ENCODE measurements at places on chromosomes 3 and 15.

- no peak for DNase-seq
These were observed 993.8 kb downstream of the GBE1 start for GRCh38 chr3:80767604-80768003.

- DNase-seq: no peak
These were observed 30.7 kb upstream of the IP6K2 start for GRCh38 chr3:48747706-48748105.

DNA sequence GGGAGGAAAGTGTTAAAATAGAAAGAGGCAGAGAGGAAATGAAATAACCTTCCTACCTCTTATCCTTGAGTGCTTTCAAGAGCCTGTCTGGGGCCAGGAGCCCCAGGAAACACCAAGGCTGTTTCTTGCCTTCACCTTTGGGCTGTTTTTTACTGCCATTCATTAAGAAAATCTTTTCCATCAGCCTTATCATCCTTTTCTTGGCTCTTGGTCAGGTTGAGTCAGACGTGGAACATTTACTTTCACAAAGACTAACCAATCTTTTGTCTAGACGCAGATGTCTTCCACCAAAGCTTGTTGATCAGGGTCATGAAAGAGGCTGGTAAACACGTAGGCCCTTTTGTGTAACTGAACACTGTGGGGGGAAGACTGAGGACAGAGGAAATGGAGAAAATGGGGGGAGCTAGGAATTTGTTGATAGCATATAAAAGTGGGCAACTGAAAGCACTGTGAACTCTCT, 151.0 kb upstream of the THBS1 start:
- DNase-seq: no peak

GRCh38 chr3:156776871-156777270, 49.3 kb upstream of the LEKR1 start:
- no peak for DNase-seq

DNA sequence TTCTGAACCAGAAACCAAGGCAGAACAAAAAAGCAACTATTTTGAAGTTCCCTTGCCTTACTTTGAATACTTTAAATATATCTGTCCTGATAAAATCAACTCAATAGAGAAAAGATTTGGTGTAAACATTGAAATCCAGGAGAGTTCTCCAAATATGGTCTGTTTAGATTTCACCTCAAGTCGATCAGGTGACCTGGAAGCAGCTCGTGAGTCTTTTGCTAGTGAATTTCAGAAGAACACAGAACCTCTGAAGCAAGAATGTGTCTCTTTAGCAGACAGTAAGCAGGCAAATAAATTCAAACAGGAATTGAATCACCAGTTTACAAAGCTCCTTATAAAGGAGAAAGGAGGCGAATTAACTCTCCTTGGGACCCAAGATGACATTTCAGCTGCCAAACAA, 4.6 kb downstream of the DTX3L start:
- no peak for DNase-seq

- DNase-seq: no peak
These were observed 7.8 kb downstream of the CCDC80 start for GRCh38 chr3:112633191-112633590.

- DNase-seq: no peak
These were observed 182.9 kb downstream of the IL5RA start for GRCh38 chr3:2927259-2927658.

- DNase-seq: no peak
These were observed 9.7 kb downstream of the PRICKLE2 start for GRCh38 chr3:64215559-64215958.

DNA sequence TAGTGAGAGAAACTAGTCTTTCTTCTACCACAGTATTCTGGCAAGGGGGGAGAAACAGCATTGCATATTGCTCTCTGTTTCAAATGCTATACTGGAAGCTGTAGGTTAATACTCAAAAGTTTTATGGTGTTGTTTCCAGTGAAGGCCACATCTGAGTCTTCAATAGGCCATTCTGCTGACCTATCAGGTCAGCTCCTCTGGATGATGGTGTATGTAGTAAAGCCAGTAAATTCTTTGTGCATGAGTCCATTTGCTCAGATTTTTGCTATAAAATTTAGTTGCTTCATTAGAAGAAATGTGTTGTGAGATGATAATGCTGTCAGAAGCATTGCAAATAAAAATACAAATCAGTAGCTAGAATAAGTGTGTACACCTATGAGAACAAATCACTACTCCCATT, 64.9 kb upstream of the RBMS3 start:
- no peak for DNase-seq

DNA sequence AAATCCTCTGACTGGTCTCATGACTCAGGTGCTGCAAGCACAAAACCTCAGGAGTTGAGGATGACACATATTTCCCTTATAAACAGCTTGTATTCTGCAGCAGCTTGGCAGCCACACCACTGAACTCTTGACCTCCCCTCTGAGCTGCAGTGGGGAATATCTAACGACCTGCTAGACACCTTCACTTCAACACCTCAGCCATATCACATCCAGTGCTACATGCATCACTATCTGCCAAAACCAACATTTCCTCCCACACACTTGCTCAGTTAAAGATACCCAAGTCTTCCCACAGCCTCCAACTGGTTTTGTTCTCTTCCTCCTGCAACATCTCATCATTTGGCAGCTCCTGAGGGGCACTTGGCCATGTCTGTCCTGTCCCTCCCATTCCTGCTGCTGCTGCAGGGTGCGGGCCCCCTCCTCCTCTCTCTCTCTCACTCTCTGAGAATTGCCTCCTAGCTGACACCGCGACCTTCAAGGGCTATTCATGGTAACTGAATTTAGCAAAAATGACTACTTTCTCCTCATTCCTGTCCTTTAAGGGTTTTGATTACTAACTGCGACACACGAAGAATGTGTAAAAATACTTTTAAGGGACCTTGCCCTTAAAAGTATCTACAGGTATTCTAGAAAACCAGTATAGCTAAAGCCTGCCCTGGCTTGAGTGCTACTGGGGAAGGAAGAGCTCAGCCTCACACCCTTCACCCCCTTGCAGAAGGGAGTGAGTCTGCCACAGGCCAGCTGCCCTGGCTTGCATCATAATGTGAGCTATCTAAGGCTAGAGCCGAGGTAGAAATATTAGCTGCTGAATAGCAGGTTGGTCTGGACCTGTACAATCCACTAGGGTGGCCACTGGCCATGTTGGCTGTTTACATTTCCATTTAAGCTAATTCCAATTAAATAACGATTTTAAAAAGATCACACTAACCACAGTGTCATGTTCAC, 5.0 kb upstream of the CCR9 start:
- no peak for DNase-seq

DNA sequence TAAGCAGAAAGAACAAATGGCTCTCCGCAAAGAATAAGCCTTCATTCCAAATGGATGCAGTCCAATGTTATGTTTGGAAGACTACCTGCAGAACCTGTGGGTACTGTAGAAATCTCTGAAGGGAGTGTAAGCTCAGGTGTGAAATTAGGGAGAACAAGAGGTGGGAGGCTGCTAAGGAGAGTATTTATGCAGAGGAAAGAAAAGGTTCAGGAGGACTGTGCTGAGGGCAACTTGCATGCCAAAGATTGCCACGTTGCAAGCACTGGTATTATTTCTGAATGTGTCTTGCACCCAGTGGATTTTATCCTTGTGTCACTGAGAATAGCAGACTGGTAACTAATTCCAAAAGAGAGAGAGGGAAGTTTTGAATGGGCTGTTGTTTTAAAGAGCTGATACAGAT, 144.1 kb downstream of the ITPR1 start:
- no peak for DNase-seq

GRCh38 chr15:63946524-63947065, 99.7 kb downstream of the DAPK2 start:
- no peak for DNase-seq

- DNase-seq: no peak
These were observed 28.3 kb downstream of the MASP1 start for GRCh38 chr3:187263270-187263669.
